Activated CD4-positive, alpha-beta memory T cell treated with anti-CD3 and anti-CD28 coated beads, Interleukin-2, amount 10 ng/mL, durations not matched to agents 7 days and 5 days (primary cell): ENCODE measurements at places on chromosomes 6 and 20. TPM values are rescaled to one million over a fixed set of nuclear protein-coding genes. Genes with fewer than 3 reads are reported as not detected.

GRCh38 chr6:68086199-68086598, 548.9 kb upstream of the ADGRB3 start:
- DNase-seq: no peak

GRCh38 chr6:57313711-57314471, 3.5 kb upstream of the PRIM2 start:
- no peak for DNase-seq

GRCh38 chr6:12379181-12379580, 89.0 kb downstream of the EDN1 start:
- DNase-seq: no peak

GRCh38 chr6:168314948-168315347, 4.6 kb downstream of the DACT2 start:
- no peak for DNase-seq

GRCh38 chr6:45378334-45378926, 696 bp upstream of the SUPT3H start:
- DNase-seq: no peak

GRCh38 chr6:35663447-35664235, 25.1 kb downstream of the FKBP5 start:
- no peak for DNase-seq

- DNase-seq: no peak
Measured at GRCh38 chr6:161076181-161076677, 84.7 kb downstream of the MAP3K4 start.

The LCA5 gene
- 0.15 TPM for total RNA-seq

The LRP11 gene
- 7.2 TPM for total RNA-seq

The PKIG gene
- 1.1 TPM for total RNA-seq

The RAMACL gene
- not detected for total RNA-seq
